ENCODE measurements at places on chromosomes 4 and X.
A peak's percentile ranks its signal among the peaks of the same experiment; 100 is the strongest.

DNA sequence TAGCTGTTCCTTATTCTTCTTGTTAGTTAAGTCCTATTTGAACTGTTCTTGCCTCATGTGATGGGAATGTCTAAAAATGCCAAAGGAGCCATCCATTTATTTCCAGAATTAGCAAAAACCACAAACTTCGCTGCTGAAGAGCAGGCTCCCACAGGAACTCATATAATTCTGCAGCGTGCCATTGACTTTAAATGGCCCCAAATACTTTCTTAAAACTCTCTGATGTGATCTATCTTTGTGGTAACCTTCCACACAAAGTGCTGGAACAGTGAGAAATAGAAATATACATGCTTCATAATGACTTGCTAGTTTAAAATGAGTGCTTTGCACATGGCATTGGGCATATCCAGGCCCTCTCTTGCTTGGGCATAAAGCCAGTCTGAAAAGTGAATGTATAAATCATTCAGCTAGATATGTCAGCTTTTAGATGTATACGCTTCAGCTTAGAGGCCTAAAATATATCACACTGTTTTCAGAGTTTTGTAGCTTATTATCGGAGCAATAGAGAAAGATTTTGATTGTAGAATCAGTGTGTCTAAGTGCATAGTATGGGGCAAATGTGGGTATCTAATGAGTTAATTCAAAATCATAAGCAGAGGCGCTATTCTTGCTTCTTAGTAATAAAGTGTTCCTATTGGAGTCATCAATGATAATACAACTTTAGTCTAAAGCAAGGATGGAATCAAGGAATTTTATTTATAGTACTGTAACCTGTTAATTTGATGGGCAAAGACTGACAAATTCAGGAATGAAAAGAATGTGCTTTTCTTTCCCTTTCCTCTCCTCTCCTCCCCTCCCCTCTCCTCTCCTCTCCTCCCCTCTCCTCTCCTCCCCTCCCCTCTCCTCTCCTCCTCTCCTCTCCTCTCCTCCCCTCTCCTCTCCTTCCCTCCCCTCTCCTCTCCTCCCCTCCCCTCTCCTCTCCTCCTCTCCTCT, 392.2 kb upstream of the ZFP42 start:
- DNase-seq = no peak

DNA sequence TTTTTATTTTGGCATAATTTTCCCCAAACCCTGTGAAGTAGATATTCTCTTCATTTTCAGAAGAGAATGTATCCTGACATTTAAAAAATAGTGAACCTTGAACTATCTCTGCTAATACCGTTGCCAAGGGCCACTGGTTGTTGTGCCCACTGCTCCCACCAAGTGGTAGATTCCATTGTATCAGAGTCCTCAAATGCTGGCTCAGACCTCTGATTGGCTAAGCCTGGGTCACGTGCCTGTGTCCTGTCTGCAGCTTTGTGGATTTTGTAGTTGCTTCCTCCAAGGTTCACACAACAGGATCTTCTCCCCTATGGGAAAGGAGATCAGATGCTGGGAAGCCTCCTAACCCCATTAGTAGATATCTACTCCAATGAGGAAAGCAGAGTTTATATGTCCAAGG, 104.8 kb upstream of the CASK start:
- no peak for DNase-seq

DNA sequence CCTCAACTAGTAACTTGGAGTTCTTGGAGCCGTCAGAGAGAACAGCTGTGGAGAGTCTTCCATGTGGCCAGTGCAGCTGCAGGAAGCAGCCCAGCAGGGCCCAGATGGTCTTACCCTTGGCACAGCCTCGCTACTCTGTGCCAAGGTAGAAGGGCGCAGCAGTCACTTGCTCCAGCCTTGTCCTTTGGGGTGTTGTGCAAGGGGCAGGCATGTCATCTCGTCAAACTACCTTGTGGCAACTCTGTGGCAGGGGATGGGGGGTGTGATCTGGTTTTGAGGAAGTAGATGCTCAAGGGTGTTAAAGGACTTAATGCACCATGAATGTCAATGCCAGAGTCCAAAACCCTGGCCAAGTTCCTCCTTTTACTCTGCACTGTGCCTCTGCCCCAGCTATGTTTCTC, 34.2 kb upstream of the TBC1D14 start:
- DNase-seq = no peak

- no peak for DNase-seq
Observed at GRCh38 chrX:149284616-149285015, 220.5 kb downstream of the IDS start.

DNA sequence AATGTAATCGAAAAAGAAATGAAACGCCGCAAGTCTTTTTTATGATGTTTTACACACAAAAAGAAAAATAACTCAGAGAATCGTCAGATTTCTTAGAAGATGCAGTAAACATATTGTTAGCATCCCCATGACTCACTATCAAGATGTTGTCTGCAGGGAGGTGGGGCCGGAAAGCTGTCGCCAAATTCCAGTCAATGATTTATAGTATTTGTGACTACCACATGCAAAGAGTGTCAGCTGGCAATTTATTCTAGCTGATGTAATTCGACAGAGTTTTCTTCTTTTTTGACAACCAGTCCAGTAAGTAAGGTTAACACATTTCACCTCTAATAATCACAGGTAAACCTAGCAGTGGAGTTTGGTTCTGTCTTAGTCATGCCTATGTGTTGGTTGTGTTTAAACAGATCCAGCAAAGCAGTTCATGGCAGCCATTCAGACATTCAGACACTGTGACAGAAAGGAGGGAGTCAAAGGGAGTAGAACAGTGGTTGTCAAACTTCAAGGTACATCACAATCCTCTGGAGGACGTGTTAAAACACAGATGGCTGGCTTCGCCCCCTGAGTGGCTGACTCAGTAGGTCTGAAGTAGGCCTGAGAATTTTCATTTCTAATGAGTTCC, 19.8 kb upstream of the PPP1R2C start:
- DNase-seq = no peak

DNA sequence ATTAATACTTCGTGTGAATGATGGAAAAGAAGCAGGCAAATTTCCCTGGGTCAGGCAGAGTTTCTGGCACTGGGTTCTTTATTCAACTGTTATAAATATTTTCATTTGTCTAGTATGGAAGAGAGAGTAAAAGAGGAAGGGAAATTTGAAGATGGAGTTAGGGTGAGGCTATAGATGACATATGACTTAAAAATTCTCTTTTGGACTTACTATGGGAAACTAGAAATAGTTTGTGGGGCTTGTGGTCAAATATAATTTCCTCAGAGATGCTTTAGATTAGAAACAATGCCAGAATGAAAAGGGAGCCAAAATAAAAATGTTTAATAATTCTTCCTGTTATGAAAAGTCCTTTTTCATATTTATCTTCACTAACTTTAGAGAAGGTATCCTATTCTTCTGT, 103.2 kb downstream of the GC start:
- no peak for DNase-seq

GRCh38 chr4:37999000-37999716, 39.0 kb downstream of the PTTG2 start:
- DNase-seq = no peak

DNA sequence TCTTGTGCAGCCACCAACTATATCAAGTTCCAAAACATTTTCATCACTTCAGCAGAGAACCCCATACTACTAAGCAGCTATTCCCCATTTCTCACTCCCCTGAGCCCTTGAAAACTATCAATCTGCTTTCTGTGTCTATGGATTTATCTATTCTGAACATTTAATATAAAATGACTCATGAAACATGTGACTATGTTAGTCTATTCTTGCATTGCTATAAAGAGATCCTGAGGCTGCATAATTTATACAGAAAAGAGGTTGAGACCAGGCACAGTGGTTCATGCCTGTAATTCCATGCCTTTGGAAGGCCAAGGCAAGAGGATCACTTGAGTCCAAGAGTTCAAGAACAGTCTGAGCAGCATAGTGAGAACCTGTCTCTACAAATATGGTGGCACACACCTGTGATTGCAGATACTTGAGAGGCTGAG, 10.6 kb upstream of the C1QTNF7 start:
- no peak for DNase-seq

GRCh38 chr4:184705692-184706091, 28.2 kb downstream of the CENPU start:
- DNase-seq = no peak

GRCh38 chr4:158667651-158668198, 4.0 kb downstream of the C4orf46 start:
- peak; percentile 33 for DNase-seq

GRCh38 chr4:3291411-3291968, 1.3 kb upstream of the RGS12 start:
- no peak for DNase-seq

GRCh38 chr4:83604321-83604720, 68.4 kb downstream of the GPAT3 start:
- no peak for DNase-seq

DNA sequence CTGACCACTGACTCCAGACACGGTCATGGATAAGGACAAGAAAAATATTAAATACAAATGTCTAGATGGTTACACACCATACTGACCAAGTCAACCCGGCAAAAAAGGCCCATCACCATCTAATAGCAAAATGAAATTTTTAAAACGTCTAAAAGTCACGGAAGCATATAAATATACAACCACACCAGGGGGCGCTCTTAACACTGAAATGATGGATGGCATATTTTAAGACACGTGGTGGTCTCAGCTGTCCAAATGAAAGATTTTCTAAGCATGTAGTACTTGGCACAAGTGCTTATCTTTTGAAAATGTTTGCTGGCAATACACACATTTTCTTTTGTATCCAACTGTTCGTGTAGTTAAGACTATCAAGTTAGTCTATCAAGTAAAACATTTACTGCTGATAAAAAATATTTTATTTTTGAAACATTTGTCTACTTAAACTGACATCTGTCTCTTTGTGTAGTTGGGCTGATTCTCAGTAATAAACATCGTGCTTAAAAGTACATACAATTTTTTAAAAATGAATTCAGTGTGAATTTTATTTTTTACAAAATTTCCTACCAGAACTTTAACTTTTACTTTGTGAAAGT, 64.6 kb downstream of the COX7B2 start:
- DNase-seq = peak; percentile 55

- DNase-seq = no peak
Observed at GRCh38 chrX:30576881-30577280, 685 bp downstream of the TASL start.

DNA sequence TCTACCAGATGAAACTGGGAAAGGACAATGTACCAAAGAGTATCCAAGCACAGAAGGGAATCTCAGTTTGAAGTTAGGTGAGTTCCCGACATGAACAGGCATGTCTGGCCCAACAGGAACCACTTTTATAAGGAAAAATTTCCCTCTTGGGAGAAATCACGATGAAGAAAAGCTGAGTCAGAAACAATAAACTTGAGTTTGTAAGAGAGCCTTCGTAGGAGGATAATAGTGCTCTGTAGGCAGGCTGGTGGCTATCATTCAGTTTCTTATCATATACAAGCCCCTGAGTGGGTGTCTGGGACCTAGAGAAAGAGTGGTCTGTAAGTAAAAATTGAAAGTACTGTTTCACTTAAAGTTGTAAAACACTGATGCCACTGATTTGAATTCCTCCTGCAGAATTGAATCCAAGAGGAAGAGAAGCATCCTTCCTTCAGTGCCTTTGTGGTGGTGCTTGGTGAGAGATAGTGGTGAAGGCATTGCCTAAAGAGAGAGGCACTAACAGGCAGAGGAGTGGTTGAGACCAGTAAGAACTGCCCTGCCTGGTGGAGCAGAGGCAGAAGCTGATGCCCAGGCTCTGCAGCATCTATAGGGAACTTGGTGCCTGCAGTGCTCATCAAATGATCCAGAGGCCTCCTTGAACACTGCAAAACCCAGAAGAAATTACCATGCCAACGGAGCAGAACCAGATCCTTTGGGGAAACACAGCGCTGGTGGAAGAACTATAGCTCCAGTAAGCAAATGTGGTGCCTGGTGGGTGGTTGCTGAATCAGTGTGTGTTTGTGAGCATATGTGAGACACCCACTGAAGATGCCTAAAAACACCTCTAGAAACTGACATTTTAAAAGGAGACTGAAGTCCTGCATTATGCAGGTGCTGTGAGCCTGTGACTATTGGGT, 31.7 kb upstream of the METAP1 start:
- no peak for DNase-seq

DNA sequence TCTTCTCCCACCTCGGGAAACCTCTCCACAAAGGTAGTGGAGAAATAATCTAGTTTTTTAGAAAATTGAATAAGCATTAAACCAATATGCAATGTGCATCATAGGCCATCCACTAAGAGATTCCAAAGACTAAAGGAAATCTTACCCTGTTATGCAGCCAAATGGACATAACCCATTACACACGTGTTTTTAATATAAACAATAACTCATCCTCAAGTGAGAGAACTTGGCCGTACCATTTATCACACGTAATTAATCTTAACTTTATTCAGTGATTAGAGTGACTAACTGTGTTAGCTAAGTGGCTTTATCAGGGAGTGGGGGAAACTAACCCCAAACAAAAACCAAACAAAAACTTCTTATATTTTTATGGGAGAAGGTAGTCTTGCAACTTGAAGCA, 57.8 kb downstream of the AFM start:
- no peak for DNase-seq

- no peak for DNase-seq
Observed at GRCh38 chr4:17427991-17428390, 83.9 kb downstream of the QDPR start.

GRCh38 chrX:3990569-3990968, 277.1 kb upstream of the PRKX start:
- no peak for DNase-seq

DNA sequence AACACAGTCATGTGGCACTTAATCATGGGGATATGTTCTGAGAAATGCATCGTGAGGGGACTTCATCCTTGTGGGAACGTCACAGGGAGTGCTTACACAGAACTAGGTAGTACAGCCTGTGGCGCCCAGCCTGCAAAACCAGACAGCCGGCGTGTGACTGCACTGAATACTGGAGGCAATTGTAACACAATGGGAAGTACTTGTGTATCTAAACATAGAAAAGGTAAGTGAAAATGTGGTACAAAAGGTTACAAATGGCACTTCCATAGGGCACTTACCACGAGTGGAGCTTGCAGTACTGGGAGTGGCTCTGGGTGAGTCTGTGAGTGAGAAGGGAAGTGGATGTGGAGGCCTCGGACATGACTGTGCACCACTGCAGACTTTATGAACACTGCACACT, 5.2 kb downstream of the TLR3 start:
- no peak for DNase-seq

DNA sequence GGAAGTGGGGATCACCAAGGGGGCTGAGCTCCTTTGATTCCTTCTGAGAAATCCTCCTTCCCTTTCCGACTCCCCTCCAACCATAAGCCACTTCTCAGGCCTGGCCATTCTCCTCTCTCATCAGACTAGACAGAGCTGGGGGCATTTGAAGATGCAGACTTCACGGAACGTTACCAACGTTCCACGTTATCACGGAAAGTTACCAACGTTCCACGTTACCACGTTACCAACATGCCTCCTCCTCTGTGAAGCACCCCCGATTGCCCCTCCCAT, 85.4 kb upstream of the WWC2 start:
- DNase-seq = no peak

GRCh38 chr4:173714456-173714855, 184.4 kb upstream of the HAND2 start:
- DNase-seq = no peak

GRCh38 chr4:181503687-181504390, 739.4 kb upstream of the TENM3 start:
- no peak for DNase-seq

GRCh38 chr4:51851937-51852290, 9.0 kb downstream of the DCUN1D4 start:
- no peak for DNase-seq

GRCh38 chr4:98937986-98938720, 9.2 kb upstream of the EIF4E start:
- DNase-seq = no peak

GRCh38 chrX:138718941-138719340, 7.4 kb upstream of the FGF13 start:
- no peak for DNase-seq
